ENCODE measurements at places on chromosomes 16 and 17. TPM values are rescaled to one million over a fixed set of nuclear protein-coding genes. Genes with fewer than 3 reads are reported as not detected.

SPOP gene
- total RNA-seq: 73.8 TPM

TMC5 gene
- 6.6 TPM for total RNA-seq

RAB26 gene
- 1.5 TPM for total RNA-seq

DNA sequence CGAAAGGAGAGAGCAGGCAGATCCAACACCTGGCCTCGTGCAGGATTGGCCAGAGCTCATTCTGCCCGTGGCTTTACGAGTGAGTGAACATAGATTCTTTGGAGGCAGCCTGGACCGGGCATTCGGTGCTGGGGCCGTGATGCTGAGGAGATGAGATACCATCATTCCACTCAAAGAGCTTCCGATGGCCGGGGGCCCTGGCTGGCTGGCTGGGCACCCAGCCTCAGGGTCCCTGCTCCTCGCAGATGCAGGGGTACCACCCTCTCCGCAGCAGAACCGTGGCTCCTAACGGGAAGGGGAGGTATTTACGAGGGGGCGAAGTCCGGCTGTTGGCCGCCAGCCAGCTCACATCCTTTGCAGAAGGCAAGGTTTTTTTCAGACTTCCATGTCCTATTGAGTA is 66.1 kb upstream of the FOXF1 start:
- H3K27ac ChIP-seq: no peak overlapping the region
- DNase-seq: peak; percentile 69
- peaks cover 4% of the 10 kb centered on the region for H3K4me1 ChIP-seq
- no peaks in the 10 kb centered on the region for H3K36me3 ChIP-seq
- no peak overlapping the region for H3K4me3 ChIP-seq

DNA sequence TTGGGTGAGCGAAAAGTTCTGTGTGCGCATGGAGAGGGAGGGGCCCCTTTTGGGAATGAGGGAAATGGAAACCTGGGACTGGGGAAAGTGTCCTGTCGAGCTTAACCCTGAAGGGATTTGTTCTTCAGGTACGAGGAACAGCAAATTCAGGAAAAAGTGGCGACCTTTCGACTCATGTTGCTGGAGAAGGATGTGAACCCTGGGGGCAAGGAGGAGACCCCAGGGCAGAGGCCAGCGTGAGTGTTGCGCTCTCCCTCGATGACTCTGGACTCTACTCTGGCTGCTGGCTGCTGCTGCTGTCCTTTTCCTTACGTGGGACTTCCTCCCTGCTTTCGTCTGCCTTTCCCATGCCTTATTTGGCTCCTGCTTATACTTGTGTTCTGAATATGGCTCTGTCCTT is 4.9 kb downstream of the SRRM2 start:
- no peak for DNase-seq
- H3K4me1 ChIP-seq: peaks cover 25% of the 10 kb centered on the region
- H3K36me3 ChIP-seq: peaks cover 48% of the 10 kb centered on the region
- no peaks in the 10 kb centered on the region for H3K27me3 ChIP-seq

GRCh38 chr16:88784074-88784855 is 755 bp downstream of the PIEZO1 start:
- peaks cover 32% of the 10 kb centered on the region for H3K4me1 ChIP-seq
- no peaks in the 10 kb centered on the region for H3K36me3 ChIP-seq
- DNase-seq: peak; percentile 73
- H3K27ac ChIP-seq: peak overlapping the region; percentile 89
- H3K27me3 ChIP-seq: no peaks in the 10 kb centered on the region

- no peaks in the 10 kb centered on the region for H3K36me3 ChIP-seq
- peaks cover 40% of the 10 kb centered on the region for H3K4me1 ChIP-seq
- no peak for DNase-seq
- no peak overlapping the region for H3K4me3 ChIP-seq
- H3K27ac ChIP-seq: no peak overlapping the region
These were observed 2.2 kb upstream of the NUTF2 start for GRCh38 chr16:67844497-67844896.

GRCh38 chr17:45828582-45829133 is 16.0 kb upstream of the SPPL2C start:
- H3K27ac ChIP-seq: no peak overlapping the region
- no peaks in the 10 kb centered on the region for H3K27me3 ChIP-seq
- no peak for DNase-seq
- no peaks in the 10 kb centered on the region for H3K36me3 ChIP-seq
- no peaks in the 10 kb centered on the region for H3K4me1 ChIP-seq
- H3K4me3 ChIP-seq: no peak overlapping the region

DNA sequence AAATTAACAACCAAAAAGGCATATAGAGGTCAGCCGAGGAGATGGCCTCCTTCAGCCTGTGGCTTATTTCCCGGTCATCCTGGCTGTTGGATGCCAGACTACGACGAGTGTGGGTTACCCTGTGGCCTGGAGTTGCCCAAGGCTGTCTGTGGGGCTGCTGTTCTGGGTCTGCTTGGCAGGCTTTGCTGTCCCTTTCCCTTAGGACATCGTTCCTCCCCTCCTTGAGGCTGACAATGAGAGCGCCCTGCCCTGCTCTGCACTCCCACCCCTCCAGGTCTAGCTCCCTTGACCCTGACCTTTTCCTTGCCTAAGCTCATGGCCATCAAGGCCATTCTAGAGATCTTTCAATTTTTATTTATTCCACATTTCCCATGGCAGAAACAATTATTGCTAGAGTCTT is 1.9 kb upstream of the CBFB start:
- H3K4me1 ChIP-seq: peaks cover 3% of the 10 kb centered on the region
- no peaks in the 10 kb centered on the region for H3K36me3 ChIP-seq
- H3K27me3 ChIP-seq: no peaks in the 10 kb centered on the region
- no peak for DNase-seq
- H3K27ac ChIP-seq: no peak overlapping the region
- no peak overlapping the region for H3K4me3 ChIP-seq

Data from kidney (tissue), 22 donors.